ENCODE measurements at places on chromosomes 5 and 9.

DNA sequence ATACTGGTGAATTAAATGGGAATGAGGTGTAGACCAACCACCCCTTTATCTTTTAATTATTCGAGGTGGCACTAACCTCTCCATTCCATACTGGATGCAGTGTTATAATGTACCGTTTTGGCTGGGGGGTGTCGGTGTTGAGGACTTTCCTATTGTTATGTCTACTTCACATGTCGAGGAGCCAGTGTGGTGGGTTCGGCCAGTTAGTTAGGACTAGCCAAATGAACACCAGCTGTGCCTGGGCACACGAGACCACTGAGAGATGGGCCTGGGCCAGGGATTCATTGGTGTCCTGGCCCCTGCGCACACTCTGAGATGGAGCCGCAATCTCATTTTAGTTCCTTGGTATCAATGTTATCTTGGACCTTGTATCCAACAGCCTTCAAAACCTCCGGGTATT lies 186.2 kb downstream of the CACNA1B start:
- DNase-seq = no peak

- no peak for DNase-seq
Observed at GRCh38 chr9:1201901-1202300, 151.7 kb downstream of the DMRT2 start.

GRCh38 chr9:69746859-69747560 lies 12.8 kb downstream of the PTAR1 start:
- no peak for DNase-seq

GRCh38 chr9:91179237-91180138 lies 182.2 kb downstream of the AUH start:
- DNase-seq = no peak

GRCh38 chr9:89591274-89592212 lies 13.3 kb upstream of the GADD45G start:
- DNase-seq = no peak

DNA sequence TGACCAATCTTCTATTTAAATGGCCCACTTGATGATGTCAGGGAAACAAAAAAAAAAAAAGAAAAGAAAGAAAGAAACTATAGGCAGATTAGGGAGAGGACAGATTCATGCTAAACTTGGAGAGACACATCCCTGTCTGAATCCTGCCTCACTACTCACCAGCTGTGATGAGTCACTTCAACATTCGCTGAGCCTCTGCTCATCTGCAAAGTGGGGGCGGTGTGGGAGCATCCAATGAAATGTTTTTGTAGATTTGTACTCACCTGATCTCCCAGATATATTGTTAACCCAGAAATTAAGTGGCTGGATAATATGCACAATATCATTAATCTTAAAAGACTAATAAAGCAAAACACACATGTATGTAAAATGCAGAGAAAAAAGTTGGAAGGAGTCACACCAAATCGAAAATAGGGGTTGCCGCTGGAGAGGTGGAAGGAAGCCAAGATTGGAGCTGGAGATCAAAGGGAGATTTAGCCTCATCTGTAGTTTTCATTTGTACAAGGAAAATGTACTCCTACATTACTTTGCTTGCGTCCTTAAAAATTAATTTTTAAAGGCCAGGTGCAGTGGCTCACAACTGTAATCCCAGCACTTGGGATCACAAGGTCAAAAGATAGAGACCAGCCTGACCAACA lies 17.0 kb upstream of the ERGIC1 start:
- no peak for DNase-seq

DNA sequence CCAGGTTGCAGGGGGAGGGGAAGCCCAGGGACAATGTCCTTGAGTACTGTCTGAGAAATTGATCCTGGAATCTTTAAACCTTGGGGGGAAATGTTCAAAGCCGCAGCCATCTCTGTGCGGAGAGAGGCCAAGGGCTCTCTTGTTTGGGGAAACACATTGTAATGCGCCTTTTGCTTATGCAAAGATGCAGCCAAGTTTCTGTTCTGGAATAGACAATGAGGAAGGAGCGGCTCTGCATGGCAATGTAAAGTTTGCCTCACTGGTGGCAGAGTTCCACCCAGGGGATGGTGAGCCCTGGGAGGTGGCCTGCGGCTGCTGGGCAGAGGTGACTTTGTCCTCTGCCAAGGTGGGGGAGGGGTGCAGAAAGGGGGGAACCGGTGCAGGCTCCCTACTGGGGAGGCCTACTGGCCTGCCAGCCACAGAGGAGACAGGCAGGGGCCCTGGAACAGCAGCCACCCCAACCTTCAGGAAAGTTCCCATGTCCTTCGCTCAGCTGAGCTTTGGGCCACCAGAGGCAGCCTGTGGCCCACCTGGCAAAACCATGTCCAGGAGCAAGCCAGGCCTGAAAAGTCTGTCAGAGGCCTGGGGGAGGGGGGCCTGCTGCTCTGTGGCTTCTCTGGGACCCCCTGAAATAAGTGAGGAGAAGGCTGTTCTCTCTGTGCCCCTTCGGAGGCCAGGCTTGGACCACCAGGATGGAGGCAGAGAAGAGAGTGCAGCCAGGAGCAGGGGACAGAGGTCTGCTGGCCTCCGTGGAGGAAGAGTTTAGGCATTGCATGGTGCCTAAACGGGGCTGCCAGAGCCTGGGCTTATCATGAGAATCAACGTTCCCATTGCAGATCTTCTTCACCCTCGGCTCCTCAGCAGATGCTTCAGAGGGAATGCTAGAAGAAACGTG lies 127.8 kb downstream of the ZNF354C start:
- no peak for DNase-seq

DNA sequence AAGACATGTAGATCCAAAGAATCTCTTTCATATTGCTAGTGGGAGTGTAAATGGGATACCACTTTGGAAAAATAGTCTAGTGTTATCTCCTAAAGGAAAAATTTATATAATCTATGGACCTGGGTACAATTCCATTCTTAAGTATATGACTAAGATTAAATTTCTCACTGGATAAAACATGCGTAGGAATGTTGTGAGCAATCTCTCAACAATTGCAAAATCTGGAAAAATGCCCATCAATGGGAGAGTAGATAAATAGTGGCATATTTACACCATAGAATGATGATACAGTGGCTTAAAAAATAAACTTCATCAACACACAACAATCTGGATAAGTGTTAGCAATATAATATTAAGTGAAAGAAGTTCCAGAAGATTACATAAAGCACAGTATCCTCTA lies 469.5 kb downstream of the MAN2A1 start:
- peak; percentile 68 for DNase-seq

GRCh38 chr9:89010056-89010455 lies 18.8 kb downstream of the S1PR3 start:
- no peak for DNase-seq

- DNase-seq = no peak
Observed at GRCh38 chr5:142845402-142845921, 75.3 kb downstream of the ARHGAP26 start.

GRCh38 chr5:173515526-173515925 lies 100.9 kb downstream of the BOD1 start:
- no peak for DNase-seq

All from HS-27A (cell line).